Neural progenitor cell (in vitro differentiated cells): ENCODE measurements at places on chromosomes 6 and 20.

DNA sequence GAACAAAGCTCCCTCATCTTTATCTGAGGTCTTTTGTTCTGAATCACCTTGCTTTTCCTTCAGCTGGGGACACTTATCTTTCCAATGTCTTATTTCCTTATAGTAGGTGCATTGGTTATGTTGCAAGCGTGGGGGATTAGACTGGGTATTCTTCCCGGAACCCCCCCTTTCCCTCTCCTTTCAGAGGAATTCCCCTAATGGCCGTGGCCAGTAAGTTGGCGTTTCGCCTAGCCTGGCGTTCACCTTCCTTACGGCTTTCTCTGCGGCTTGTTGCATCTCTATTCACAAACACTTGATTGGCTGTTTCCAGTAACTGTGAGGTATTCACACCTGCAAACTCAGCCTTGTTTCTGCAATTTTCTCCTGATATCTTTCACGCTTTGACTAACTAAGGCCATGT is 32.8 kb upstream of the FABP7 start:
- DNase-seq: no peak

- no peak for DNase-seq
Measured at GRCh38 chr6:14121936-14122344, 4.4 kb downstream of the CD83 start.

GRCh38 chr20:24657196-24657595 is 187.8 kb downstream of the SYNDIG1 start:
- DNase-seq: no peak

- DNase-seq: no peak
Measured at GRCh38 chr6:136880748-136881460, 41.2 kb upstream of the SLC35D3 start.

- DNase-seq: no peak
Measured at GRCh38 chr6:136171231-136171630, 78.9 kb downstream of the MTFR2 start.

GRCh38 chr6:282177-282866 is 10.0 kb upstream of the DUSP22 start:
- DNase-seq: no peak
